ENCODE measurements at places on chromosomes 2 and 18.
A peak's percentile ranks its signal among the peaks of the same experiment; 100 is the strongest.

DNA sequence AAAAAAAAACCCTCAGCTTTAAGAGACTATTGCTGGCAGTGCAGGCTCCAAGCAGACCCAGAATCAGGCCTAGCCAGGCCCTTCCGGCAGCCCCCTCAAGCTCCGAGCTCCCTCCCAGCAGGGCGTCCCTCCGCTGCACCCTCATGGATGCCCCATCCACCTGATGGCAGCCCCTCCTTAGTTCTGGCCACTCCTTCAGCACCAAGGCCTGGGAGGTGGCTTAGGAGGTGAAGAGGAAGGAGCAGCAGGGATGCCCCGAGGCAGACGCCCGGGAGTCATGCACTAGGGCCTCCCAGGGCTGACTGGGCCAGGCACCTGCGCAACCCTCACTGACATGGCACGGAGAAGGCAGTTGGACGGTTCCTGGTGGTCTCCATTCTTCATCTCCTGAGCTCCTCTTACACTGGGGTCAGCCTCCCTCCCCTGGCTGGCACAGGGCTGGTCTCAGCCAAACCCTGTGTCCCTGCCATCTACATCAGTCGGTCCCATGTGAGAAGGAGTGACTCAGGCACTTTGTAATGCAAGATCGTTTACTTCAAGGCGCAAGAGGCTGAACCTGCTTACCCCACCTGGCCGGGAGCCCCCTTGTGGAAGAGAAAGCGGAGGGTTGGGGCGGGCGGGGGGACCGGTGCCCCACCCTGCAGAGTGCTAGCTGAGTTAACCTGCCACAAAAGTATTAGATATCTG, 53.5 kb upstream of the ID2 start:
- DNase-seq: no peak

- peak; percentile 18 for DNase-seq
These were observed 26.7 kb downstream of the TANC1 start for GRCh38 chr2:158994920-158995676.

DNA sequence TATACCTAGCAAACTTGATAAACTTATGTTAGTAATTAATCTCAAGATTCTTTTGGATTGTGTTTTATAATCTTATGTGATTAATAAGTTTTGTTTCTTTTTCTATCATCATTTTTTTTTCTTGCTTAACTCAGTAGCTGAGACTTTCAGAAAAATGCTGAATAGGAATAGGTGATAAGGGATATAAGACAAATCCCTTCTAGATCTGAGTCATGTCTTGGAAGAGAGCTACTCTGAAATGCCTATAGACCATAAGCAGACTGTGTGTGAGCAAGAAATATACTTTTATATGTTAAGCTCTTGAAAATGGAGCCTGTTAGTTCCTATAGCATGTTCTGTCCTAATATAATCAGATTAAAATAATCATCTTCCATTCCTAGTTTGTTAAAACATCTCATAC, 29.6 kb downstream of the CYBRD1 start:
- DNase-seq: no peak

- no peak for DNase-seq
These were observed 561.4 kb upstream of the ID2 start for GRCh38 chr2:8120506-8120860.

- no peak for DNase-seq
These were observed 101.9 kb downstream of the ACOXL start for GRCh38 chr2:110834134-110834827.

- no peak for DNase-seq
These were observed 17.5 kb downstream of the AP1S3 start for GRCh38 chr2:223819891-223820290.

DNA sequence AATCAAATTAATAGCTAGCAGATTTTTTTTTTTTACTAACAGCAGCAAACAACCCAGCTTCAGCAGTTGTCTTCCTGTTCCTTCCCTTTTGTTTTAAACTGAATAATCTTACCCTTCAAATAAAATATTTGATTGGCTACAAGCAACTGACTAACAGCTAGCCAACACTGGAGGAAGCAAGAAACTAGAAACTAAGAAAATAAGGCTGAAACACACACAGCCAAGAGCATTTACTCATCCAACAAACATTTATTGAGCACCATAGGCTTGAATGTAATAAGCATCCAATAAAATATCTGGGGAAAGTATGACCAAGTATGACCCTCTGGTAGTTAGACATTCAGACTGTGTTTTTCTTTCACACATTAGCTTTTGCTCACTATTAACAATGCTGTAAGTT, 189.2 kb downstream of the CD226 start:
- peak; percentile 62 for DNase-seq

GRCh38 chr2:7625392-7626138, 708.4 kb downstream of the RNF144A start:
- DNase-seq: no peak

DNA sequence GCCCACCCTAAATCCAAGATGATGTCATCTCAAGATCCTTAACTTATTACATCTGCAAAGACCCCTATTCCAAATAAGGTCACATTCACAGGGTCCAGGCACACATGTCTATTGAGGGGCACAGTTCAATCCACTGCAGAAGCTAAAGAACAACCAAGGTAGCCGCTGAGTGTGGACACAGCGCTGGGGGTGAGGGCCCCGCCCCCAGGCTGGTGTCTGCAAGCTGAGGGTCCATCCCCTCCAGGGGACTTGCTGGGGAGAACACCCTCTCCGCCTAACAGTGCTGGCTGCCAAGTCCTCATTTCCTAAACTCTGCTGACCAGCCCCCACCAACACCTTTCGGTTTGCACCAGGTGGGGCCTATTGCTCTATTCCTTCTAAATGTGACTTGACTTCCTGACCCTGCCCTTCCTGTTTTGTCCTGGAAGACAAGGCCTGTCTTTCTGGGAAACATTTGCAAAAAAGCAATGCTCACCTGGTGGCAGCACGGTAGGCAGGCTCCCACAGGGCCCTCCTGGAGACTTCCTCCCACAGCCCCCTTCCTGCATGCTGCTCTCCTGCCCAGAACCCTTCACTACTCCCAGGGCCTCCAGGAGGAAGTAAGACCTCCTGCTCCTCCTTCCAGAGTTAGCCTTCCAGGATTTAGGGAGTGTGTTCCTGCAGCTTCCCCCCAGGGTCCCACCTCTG, 24.4 kb upstream of the TEX44 start:
- no peak for DNase-seq

DNA sequence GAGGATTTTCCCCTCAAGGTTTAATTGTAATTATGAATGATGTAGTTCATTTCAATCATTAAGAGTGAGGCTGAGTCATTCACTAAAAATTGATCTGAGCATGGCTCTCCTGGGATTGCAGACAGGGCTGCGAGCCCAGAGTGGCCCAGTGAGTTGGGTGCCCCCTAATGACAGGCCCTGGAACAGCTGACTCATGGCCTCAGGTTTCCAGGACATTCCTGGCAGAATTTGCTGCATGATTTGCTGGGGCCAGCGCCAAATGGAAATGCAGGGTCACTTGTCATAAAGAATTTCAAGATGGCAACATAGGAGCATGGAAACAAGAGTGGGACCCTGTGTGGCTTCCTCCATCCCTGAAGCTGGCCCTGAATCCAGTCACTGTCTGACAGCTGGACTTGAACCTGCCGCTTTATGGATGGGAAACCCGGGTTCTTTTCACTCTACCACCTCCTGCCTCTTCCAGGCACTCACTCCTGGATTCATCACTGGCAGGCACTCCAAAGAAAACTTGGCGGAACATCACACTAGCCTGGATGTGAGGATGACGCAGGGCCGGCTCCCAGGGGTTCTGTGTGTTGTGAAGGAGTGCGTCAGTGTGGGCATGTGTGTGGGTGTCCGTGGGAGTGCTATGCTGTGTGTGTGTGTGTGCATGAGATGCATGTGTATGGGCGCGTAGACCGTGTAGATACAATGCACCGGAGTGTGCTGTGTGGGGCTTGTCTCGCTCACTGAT, 15.2 kb downstream of the OTOF start:
- peak; percentile 96 for DNase-seq

- DNase-seq: peak; percentile 26
These were observed 69.9 kb upstream of the DLX2 start for GRCh38 chr2:172172513-172173173.

DNA sequence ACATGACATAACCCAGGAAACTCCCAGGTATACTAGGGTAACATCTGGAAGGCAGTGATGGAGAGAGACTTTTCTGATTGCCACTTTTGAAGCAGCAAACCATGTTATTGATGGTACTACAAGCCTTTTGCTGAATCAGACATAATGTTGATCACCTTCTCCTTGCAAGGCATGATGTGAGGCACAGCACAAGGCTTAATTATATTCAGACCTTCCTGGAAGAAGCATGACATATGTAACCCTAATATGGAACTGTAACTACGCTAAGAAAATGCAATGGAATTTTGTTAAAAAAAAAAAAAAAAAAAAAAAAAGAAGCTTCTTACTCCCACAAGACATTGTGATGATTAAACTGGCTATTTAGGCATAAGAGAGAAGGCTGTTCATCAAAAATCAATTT, 145.4 kb downstream of the ALK start:
- no peak for DNase-seq

DNA sequence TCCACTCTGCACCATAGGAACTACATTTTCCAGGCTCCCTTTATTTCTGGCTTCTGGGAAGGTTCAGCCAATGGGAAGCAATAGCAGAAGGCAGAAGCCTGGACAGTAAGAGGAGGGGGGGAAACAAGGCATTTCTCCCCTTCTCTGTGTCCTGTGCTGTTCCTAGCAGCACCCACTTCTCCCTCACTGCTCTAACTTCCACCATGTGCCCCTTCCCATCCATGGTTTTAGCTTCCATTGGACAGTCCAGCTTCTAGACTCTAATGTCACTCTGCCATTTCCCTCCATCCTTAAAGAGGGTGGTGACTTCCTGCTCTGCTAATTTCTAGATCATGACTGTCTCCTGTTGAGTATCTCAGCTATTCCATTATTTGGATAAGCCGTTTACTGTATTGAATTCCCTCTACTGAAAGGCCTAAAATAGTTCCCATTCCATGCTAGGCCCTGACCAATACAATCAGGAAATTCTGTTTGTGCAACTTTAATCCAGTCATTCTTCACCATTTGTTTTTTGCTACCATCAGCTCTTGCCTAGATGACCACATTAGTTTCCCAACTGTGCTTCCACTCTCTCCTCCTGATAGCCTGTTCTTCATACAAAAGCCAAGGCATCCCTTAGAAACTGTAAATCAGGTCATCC, 20.8 kb upstream of the LYPD1 start:
- no peak for DNase-seq

DNA sequence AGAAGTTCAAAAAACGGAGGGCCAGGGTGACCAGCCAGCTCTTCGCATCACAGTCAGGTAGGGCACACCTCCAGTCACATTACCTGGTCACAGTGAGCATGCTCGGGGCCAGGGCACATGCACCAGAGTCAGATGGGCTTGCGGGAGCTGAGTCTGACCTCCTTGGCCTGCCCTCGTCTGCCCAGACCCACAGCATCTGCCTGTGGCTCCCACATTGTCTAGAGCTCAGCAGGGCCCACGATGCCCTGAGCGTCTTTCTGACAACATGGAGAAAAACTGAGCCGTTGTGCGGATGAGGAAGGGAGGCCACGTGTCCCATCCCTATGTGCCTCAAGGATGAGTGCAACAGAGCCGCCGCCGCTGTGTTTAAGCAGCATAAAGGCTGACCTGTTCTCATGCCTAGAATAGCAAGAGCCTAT, 37.6 kb downstream of the CRACDL start:
- no peak for DNase-seq

- DNase-seq: peak; percentile 47
These were observed 576.0 kb downstream of the ARHGAP15 start for GRCh38 chr2:143705108-143705707.

DNA sequence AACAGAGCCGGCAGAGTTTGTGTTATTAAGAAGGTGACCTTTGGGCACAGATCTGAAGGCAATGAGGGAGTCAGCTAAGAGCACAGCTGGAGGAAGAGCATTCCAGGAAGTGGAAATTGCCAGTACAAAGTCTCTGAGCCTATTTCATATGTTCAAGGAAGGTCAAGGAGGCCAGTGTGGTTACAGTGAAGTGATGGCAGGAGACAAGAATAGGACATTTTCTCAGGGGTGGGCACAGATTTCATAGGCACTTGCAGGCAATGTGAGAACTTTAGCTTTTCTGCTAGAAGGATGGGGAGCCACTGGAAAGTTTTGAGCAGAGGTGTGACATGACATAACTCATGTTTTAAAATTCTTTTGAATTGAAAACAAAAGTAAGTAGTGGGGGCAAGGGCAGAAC, 50.3 kb downstream of the ARHGAP25 start:
- DNase-seq: no peak

DNA sequence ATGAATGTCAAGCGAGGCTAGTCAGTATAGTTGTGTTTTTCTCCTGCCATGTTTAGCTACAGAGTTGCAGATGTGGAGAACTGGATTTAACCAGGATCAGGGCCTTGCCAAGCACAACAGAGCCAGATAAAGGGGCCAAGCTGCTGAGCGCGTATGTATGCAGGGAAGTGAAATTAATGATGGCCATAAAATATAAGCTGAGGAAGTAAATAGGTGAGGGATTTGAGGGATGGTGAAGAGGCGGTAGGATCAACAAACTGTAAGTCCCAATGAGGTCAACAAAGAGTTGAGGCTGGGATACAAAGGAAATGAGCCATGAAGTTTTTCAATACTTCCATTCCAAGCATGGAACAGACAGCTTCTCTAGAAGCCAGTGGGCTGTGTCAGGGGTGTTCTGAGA, 10.6 kb downstream of the LRP2 start:
- DNase-seq: no peak

DNA sequence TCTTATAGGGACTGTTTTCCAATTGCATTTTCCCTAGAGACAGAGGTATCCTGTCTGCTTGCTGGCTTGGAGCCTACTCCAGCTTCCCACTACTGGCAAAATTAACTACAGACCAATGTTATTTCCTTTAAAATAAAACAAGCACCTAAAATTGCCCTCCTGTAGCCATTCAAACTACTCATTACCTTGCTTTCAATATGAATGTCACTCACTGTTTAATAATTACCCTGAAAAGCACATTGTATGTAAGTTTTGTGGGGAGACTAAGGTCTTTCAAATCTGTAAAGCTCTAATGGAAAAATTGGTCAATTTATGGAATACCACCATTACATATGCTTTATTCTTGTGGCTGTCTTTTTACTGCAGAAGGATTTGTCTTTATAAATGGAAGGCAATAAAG, 87.3 kb downstream of the DOCK10 start:
- peak; percentile 17 for DNase-seq

DNA sequence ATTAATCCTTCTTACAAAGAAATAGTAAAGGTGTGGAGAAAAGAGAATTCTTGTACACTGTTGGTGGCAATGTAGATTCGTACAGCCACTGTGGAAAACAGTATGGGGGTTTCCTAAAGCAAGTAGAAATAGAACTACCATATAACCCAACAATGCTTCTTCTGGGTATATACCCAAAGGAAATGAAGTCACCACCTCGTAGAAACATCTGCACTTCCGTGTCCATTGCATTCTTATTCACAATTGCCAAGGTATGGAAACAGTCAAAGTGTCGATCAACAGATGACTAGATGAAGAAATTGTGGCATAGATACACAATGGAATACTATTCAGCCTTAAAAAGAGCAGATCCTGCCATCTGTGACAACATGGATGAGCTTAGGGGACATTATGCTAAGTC, 93.4 kb upstream of the TGIF1 start:
- no peak for DNase-seq

Data from fibroblast of mammary gland (primary cell).